ENCODE measurements at places on chromosomes 7 and 10. TPM values are rescaled to one million over a fixed set of nuclear protein-coding genes. Genes with fewer than 3 reads are reported as not detected.
A peak's percentile ranks its signal among the peaks of the same experiment; 100 is the strongest.

The ABCA13 gene
- 0.05 TPM for total RNA-seq

The SMNDC1 gene
- total RNA-seq, result 55.9 TPM

The GIMAP4 gene
- 0.28 TPM for total RNA-seq

The TEX47 gene
- not detected for total RNA-seq

The ADGRA1 gene
- 0.11 TPM for total RNA-seq

The ERVW-1 gene
- not detected for total RNA-seq

DNA sequence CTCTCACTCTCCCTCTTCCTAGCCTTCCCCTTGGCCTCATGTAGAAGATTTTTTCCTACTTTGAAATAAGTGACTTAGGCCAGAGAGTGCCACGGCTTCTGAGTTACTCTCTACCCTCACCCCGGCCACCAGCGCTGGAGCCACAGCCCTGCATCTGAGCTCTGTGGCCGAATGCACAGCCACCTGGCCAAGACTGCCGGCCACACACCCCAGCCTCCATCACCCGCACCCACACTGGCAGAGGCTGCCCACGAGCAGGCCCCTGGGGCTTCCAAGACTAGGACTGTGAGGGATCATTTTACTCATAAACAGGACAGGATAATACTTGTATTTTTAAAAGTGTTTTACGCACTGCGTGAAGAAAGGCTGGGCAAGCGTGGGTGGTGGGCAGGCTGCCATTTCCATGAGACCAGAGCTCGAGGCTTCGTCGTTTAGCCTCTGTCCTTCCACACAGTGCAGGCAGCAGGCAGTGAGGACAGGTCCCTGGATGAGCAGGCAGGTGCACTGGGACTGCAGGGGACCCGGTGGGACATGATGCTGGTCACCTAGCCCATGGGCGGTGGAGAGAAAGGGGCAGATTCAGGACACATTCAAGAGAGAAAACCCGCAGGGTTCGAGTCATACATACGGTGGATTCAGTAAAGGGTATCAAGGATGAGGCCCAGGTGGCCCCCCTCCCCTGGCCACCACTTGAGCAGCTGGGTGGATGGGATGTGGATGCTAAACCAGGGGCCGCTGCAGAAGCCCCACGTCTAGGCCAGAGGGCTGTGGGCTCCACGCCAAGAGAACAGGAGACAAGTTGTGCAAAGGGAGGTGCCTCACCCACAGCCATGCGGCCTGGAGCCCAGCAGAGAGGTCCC lies 35.5 kb upstream of the RNF32 start:
- DNase-seq, result no peak
- no peaks in the 10 kb centered on the region for H3K36me3 ChIP-seq
- H3K4me3 ChIP-seq, result no peak overlapping the region

GRCh38 chr7:148442933-148443332 lies 147.6 kb upstream of the C7orf33 start:
- H3K4me3 ChIP-seq, result no peak overlapping the region
- peaks cover 23% of the 10 kb centered on the region for H3K36me3 ChIP-seq
- no peak for DNase-seq
- H3K4me1 ChIP-seq, result no peaks in the 10 kb centered on the region
- H3K27me3 ChIP-seq, result peaks cover 7% of the 10 kb centered on the region
- no peak overlapping the region for H3K27ac ChIP-seq

- no peaks in the 10 kb centered on the region for H3K27me3 ChIP-seq
- no peak overlapping the region for H3K4me3 ChIP-seq
- no peak for DNase-seq
- H3K36me3 ChIP-seq, result no peaks in the 10 kb centered on the region
- no peak overlapping the region for H3K27ac ChIP-seq
These were observed 516.9 kb upstream of the LRRN3 start for GRCh38 chr7:110573862-110574528.

DNA sequence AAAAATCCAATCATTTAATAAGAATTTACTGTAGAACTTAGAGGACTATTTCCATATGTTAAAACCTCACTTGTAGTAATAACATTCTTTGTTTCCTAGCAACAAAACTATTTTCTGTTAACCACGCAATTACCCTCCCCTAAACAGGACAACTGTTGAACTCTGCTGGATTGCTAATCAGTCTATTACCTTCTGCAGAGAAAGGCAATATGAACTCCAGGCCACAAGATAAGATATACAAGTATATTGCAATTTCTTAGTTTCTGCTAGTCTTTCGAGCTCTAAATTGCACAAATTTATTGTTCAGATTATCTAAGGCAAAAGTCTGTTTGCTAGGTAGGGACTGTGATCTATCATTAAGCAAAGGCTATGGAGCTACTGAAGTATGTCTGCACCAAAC lies 920.1 kb upstream of the LRRN3 start:
- DNase-seq, result no peak
- peaks cover 7% of the 10 kb centered on the region for H3K4me1 ChIP-seq
- no peaks in the 10 kb centered on the region for H3K36me3 ChIP-seq
- H3K27me3 ChIP-seq, result no peaks in the 10 kb centered on the region
- no peak overlapping the region for H3K4me3 ChIP-seq
- no peak overlapping the region for H3K27ac ChIP-seq

DNA sequence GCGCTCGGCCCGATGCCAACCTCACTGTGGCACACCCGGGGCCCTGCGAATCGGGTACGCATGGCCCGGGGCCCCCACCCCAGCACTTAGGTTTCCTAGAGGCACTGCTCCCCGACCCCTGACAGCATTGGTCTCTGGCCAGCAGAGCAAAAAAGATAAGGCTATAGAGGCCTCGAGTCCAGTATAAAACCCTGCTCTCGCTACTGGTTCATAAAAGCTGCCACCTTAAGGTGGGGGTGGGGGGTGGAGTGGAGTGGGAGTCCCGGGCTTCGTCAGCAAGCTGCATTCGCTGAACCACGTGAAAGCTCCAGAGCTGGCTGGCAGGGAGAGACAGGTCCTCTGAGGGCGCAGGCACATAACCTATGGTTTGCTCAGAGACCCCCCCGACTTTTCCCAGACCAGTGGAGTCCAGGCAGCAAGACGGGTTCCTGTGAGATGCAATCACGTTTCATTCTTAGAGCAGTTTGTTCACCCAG lies 1.3 kb downstream of the KAZALD1 start:
- H3K4me1 ChIP-seq, result peaks cover 48% of the 10 kb centered on the region
- peak overlapping the region; percentile 80 for H3K4me3 ChIP-seq
- DNase-seq, result no peak
- peaks cover 63% of the 10 kb centered on the region for H3K27me3 ChIP-seq
- no peak overlapping the region for H3K27ac ChIP-seq
- H3K36me3 ChIP-seq, result no peaks in the 10 kb centered on the region

DNA sequence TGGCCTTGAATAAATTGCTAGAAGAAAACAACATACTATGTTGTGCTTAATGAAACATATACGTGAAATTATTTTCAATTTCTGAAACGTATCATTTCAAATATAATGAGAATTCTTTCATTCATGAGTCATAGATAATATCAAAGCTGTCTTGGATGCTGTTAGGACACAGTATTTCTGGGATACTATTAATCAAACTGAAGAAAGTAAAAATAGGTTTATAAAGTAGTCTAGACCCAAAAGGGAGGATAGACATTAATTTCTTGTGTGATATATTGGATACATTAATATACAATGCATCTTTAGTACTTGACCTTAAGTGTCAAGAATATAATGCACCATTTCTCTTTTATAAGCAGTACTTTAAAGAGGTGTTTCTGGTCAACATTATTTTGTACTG lies 89.7 kb downstream of the CNTNAP2 start:
- no peaks in the 10 kb centered on the region for H3K27me3 ChIP-seq
- no peak overlapping the region for H3K27ac ChIP-seq
- no peak for DNase-seq
- no peaks in the 10 kb centered on the region for H3K36me3 ChIP-seq
- no peak overlapping the region for H3K4me3 ChIP-seq

- no peak overlapping the region for H3K4me3 ChIP-seq
- peaks cover 53% of the 10 kb centered on the region for H3K36me3 ChIP-seq
- no peaks in the 10 kb centered on the region for H3K27me3 ChIP-seq
- no peak for DNase-seq
- H3K27ac ChIP-seq, result no peak overlapping the region
These were observed 20.9 kb downstream of the METTL2B start for GRCh38 chr7:128497405-128497804.

- H3K36me3 ChIP-seq, result no peaks in the 10 kb centered on the region
- H3K27ac ChIP-seq, result peak overlapping the region; percentile 34
- no peak overlapping the region for H3K4me3 ChIP-seq
- H3K27me3 ChIP-seq, result no peaks in the 10 kb centered on the region
- no peak for DNase-seq
These were observed 32.5 kb upstream of the FAM133B start for GRCh38 chr7:92622685-92623084.

GRCh38 chr7:157396316-157397035 lies 59.7 kb downstream of the DNAJB6 start:
- H3K36me3 ChIP-seq, result peaks cover 55% of the 10 kb centered on the region
- H3K4me1 ChIP-seq, result peaks cover 31% of the 10 kb centered on the region
- no peak overlapping the region for H3K4me3 ChIP-seq
- no peak for DNase-seq

Data from WTC11 (cell line).